ENCODE measurements at places on chromosomes 13 and 19. TPM values are rescaled to one million over a fixed set of nuclear protein-coding genes. Genes with fewer than 3 reads are reported as not detected.

The SLC5A5 gene
- 0.06 TPM for polyA plus RNA-seq

GRCh38 chr13:47080621-47081020 is 183.8 kb upstream of the HTR2A start:
- DNase-seq: no peak

GRCh38 chr13:48645845-48646244 is 7.9 kb upstream of the CYSLTR2 start:
- DNase-seq: no peak

DNA sequence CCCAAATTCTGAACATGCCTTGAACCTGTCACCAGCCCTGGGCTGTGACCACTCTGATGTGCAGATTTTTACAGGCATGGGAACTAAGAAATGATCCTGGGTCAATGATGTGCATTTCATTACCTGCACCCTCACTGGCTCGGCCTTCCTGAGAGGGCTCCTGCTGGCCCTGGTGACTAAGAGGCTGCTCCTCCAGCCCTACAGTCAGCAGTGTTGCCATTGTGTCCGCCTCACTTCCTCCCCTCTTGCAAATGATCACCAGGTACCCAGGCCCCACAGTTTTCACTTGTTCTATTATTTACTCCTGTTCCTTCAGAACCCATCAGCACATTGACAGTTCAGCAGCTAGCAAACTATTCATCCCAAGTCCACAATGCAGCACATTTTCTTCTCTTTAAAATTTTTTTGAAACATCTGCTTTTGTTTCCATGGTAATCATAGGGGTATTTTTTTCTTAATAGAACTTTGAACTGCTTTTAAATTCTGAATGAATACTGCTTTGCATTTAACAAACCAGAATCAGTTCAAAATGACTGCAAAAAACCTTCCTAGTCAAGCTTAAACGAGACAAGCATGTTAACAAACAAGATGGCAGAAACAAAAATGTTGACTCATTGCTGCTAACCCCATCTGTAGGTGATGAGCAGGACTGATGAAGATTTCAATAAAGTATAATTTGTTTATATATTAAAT is 29.3 kb downstream of the STARD13 start:
- no peak for DNase-seq

- no peak for DNase-seq
These were observed 52.0 kb upstream of the NPAS1 start for GRCh38 chr19:46967578-46968032.

DNA sequence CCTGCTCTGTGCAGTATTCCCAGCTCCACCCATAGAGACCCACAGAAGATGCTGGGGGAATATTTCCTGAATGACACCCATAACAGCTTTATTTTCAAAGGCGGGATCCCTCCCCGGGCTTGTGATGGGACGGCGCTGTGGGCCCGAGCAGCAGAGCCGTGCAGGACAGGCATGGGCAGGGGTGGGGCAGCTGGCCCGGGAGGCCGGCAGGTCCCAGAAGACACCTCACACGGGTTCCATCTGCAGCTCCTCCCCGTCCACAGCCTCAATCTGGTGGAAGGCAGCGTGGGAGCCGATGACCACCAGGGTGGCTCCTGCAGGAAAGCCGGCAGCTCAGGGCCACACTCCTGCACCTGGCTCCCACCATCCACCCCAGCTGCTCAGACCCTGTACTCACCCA is 2.5 kb downstream of the RABAC1 start:
- DNase-seq: no peak

- no peak for DNase-seq
These were observed 197.2 kb downstream of the NUFIP1 start for GRCh38 chr13:44792096-44792495.

GRCh38 chr13:77733674-77734073 is 36.2 kb downstream of the SLAIN1 start:
- DNase-seq: no peak

The LMTK3 gene
- polyA plus RNA-seq: 3.6 TPM

The ATP8A2 gene
- 5.5 TPM for polyA plus RNA-seq

DNA sequence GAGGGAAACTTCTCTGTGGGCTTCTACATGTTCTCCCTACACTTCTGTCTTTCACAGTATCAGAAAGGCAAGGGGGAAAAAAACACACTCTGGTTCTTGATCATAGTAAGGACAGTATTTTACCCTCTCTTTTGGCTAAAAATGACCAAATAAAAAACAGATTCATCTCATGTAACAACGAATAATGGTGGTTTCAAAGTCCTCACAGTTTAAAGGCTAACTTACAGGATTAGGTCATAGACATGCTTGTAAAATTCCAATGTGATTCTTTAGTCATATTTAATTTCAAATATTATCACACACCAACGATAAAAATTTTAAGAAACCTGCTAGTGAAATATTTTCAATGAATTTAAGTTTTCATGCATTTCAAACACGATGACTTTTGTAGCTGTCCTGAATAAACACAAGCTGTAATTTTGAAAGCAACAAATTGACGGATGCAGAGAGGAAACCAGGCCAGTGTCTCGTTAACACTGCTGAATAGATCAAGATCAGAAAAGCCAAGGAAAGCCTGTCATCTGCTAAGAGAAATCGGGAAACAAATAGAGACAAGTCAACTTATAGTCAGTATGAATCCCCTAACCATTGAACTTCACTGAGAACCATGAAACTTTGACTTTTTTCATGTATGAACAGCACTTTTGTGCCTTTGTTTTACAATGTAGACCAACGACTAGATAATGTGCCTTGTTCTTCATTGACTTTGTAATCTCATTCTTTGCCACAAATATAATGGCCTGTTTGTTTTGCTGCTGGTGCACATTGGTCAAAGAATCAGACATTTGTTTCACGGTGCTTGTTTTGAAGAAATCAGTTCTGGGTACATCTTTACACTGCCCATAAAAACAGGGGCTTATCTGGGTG is 22.0 kb downstream of the MBNL2 start:
- DNase-seq: no peak

The NAPSA gene
- polyA plus RNA-seq: 10.4 TPM

GRCh38 chr19:55369653-55370304 is 484 bp downstream of the IL11 start:
- DNase-seq: no peak

DNA sequence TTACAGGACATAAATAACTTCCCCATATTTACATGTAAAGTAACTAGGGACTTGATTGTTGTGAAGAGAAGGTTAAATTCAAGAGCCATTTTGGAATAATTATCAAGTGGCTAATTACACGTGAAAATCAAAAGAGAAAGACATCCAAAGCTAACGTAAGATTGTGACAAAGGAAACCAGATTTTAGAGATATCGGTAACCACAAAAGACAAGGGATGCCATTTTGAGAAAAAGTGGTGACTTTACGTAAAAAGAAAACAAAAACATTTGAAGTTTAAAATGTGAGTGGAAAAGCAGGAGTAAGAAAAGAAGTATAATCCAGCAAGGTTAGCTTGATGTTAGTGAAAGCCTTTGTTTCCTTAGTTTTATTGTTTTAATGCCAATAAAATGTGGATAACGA is 10.9 kb upstream of the VWA8 start:
- no peak for DNase-seq

DNA sequence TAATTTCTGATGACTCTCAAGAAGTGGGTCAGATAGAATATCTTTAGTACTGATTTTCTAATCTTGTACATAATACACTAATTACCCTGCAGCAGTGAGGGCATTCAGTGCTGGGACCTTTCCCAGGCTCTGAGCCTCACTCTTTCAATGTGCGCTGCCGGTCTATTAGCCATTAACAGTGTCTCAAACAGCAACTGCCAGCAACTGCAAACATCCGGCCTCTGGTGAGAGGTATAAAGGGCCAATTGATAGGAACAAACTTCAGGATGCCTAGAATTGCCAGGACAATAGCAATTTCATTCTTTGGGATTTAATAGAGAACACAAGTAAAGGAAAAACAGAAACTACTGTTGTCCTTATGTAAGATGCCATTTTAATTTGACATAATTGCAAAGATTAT is 604.4 kb upstream of the SPRY2 start:
- DNase-seq: no peak

DNA sequence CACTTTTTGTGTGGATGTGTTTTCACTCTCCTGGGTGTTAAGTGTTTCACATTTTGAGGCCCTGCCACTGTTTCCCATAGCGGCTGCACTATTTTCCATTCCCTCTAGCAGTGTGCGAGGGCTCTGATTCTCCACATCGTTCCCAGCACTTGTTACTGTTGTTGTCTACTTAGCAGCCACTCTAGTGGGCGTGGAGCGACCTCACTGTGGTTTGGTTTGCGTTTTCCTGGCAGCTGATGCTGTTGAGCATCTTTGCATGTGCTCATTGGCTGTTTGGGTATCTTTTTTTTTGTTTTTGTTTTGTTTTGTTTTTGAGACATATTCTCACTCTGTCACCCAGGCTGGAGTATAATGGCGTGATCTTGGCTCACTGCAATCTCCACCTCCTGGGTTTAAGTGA is 14.4 kb downstream of the NAXD start:
- DNase-seq: no peak

- DNase-seq: no peak
These were observed 16.8 kb upstream of the IGSF23 start for GRCh38 chr19:44596428-44597130.

- DNase-seq: no peak
These were observed 9.5 kb downstream of the NALCN start for GRCh38 chr13:101406791-101407190.

GRCh38 chr13:94204946-94205345 is 274.5 kb downstream of the DCT start:
- no peak for DNase-seq

DNA sequence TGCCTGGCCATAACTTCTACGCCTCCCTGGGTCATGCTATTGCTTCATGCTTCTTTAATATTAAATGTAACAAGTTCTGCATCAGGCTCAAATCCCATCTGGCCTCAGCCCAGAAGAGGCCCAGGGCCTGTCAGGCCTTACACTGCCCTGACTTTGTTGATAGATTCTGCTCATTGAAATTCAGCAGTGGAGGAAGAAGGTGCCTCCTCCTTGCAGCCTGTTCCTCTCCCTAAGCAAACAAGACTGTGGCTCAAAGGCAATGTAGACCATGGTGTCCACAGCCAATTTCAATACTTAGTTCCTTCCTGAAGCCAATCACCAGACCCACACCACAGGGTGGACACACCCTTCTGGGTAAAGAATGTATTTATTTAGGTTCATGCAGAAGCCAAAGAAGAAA is 59.4 kb downstream of the LACC1 start:
- DNase-seq: no peak
